ENCODE measurements at places on chromosomes 13 and 19.

- DNase-seq = no peak
Observed at GRCh38 chr19:5148794-5149190, 179.9 kb downstream of the KDM4B start.

GRCh38 chr19:47096100-47096704, 17.4 kb downstream of the ZC3H4 start:
- no peak for DNase-seq

DNA sequence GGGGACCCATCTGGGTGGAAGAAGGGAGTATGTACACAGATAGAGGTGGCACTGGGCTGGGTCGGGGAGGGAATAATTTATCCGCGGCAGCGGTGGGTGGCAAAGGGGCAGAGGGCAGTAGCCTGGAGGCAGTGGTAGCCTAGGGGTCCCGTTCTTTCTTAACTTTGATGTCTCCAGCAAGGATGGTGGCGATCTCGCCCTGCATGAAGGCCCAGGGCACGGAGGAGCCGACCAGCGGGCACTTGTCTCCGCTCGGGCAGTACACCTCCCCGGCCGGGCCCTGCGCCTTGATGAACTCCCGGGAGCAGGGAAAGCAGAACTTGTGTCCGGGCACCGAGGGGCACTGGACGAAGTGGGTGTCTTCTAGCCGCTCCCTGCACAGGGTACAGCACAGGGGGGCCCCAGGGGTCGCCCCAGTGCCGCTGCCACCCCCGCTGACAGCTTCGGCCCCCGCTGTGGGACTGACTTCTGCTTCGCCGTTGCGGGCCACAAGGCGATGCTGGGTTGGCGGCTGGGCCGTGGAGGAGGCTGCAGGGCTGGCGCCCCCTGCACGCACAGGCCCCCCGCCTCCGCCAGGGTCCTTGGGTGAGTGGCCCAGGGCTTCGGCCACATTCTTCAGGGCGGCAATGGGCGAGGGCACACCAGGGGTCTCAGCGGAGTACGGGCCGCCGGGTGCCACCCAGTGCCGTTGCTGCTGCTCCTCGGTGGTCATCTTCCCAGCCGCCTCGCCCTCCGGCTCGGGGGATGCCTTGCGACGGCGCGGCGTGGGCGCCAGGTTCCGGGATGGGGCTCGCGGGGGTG, 1.9 kb downstream of the IRF2BP1 start:
- DNase-seq = no peak

GRCh38 chr13:20037908-20038307, 79.4 kb downstream of the ZMYM2 start:
- no peak for DNase-seq
